ENCODE measurements at places on chromosomes 1 and 21.

DNA sequence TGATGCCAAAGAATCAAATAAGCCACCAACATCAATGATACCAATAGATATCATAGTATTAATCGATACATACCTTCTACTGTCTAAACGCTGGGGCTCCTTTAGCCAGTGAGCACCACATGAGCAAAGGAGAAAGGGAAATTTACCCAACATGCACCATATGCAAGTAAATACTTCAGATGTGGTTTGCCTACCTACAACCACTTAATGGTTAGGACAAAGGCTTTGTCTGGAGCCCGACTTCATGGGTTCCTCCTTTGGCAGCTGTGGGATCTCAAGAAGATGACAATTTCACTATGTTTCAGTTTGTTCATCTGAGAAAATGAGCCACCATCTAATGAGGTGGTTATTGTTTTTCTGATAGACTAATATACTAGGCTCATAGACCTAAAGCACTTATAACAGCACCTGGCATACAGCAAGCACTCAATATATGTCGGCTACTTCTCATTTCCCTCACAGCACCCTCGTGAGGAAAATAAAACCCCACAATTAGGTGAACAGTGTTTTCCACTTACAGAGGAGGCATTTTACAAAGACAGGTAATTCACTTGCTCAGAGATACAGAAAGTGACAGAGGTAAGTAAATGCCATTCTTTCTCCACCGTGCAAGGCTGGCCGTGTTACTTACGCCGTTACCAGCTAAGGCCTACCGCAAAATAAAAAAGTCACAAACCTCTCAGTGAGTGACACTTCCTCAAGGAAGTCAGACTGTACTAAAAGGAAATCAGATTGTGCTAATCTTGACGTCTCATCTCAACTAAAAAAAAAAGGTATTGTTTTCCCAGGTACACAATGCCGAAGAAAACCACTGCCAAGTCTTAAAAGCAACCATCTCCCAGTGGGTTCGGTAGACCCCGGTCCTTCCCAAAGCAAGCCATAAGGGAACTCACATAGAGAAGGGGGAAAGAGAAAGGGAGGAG lies 1.6 kb downstream of the TTC13 start:
- peak; percentile 13 for DNase-seq

GRCh38 chr1:236808005-236808404 lies 12.9 kb downstream of the MTR start:
- no peak for DNase-seq

GRCh38 chr1:39269791-39270342 lies 65.4 kb downstream of the MACF1 start:
- no peak for DNase-seq

DNA sequence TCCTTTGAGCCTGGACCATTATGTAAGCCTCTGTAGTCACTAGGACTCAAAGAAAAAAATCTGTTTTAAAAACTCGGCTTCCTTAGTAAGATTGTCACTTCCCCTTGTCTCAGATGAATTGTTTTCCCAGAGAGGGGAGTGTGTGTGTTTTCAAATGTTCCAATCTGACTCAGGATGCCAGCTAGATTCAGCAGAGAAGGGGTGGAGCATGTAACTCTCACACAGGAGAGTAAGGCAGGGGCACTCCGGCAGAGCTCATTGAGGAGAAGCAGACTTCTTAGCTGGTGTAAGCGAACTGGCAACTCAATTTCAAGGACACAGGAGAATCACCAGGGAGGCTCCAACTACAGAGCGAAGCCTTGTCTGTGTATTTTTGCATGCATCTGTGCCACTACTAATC lies 623.2 kb downstream of the LMO4 start:
- DNase-seq = no peak

- no peak for DNase-seq
Measured at GRCh38 chr21:21103692-21104091, 105.5 kb downstream of the NCAM2 start.

DNA sequence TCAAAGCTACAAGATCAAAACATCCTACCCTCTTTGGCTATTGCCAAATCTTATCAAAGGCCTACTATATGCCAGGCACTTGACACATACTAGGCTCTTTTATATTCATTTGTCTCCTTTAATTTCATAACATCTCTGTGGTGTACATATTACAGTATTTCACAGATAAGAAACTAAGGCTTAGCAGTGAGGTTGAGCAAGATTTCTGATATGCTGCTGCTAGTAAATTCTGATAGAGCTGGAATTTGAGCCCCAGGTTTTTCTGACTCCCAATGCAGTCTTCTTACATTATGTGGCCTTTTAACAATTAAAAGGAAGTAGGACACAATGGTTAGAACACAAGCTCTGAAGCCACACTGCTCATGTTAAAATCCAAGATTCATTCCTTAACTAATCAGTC lies 16.8 kb downstream of the CCDC185 start:
- no peak for DNase-seq

DNA sequence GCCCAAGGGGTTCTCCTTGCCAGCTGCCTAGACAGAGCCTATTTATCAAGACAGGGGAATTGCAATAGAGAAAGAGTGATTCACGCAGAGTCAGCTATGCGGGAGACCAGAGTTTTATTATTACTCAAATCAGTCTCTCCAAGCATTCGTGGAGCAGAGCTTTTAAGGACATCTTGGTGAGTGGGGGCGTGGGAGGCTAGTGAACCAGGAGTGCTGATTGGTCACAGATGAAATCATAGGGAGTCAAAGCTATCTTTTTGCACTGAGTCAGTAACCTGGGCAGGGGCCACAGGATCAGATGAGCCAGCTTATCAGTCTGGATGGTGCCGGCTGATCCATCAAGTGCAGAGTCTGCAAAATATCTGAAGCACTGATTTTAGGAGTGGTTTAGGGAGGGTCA lies 64.8 kb upstream of the MRPS6 start:
- DNase-seq = no peak

DNA sequence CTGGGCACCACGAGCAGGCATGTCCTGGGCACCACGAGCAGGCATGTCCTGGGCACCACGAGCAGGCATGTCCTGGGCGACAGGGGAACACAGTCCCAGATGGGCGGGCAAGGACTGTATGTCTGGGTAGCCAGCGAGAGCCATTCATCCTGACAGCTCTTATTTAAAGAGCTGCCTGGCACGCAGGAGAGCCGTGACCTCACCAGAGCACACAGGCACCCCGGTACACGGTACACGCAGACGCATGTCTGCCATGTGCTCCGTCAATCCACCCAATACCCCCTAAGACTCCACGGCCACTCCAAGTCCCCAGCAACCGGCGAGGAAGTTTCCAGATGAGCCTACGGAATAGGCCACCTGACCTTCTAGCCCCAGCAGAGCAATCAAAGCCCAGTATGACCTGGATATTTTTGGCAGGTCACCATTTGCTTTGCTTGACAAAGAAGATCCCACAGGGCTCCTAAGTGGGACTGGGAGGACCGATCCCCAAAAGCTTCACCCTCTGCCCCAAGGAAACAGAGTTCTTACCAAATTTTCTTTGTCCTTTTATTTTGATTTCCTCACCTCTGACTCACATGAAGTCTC lies 51.7 kb downstream of the CASZ1 start:
- DNase-seq = no peak

GRCh38 chr1:109878531-109879104 lies 32.0 kb upstream of the CSF1 start:
- no peak for DNase-seq

Measured in stimulated activated CD8-positive, alpha-beta memory T cell treated with anti-CD3 and anti-CD28 coated beads, Interleukin-4, amount 100 ng/mL, for 4 hours (primary cell).